ENCODE measurements at places on chromosomes 3 and 15. TPM values are rescaled to one million over a fixed set of nuclear protein-coding genes. Genes with fewer than 3 reads are reported as not detected.

- peak; percentile 41 for DNase-seq
Measured at GRCh38 chr3:11236588-11237461, 35.4 kb upstream of the ATG7 start.

GRCh38 chr3:55621648-55622047 lies 134.5 kb upstream of the WNT5A start:
- DNase-seq: no peak

DNA sequence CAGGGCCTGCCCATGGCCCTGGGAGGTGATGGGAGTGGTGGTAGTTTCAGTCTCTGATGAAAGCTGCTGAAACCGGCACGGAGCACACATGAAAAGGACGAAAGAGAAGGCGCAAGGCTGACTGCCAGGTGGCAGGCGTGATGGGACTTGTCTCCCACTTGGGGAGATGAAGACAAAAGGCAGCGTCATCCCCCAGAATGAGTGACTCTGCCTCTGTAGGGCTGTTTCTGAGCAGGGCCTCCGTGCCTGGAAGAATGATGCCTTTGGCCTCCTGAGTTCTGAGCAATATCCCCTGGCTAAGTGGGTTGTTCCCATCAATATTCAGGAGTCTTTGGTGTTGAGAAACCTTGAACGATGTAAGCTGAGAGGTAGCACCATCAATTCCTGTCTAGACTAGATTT lies 237.8 kb downstream of the OPA1 start:
- no peak for DNase-seq

Gene LRRIQ4
- not detected for total RNA-seq

DNA sequence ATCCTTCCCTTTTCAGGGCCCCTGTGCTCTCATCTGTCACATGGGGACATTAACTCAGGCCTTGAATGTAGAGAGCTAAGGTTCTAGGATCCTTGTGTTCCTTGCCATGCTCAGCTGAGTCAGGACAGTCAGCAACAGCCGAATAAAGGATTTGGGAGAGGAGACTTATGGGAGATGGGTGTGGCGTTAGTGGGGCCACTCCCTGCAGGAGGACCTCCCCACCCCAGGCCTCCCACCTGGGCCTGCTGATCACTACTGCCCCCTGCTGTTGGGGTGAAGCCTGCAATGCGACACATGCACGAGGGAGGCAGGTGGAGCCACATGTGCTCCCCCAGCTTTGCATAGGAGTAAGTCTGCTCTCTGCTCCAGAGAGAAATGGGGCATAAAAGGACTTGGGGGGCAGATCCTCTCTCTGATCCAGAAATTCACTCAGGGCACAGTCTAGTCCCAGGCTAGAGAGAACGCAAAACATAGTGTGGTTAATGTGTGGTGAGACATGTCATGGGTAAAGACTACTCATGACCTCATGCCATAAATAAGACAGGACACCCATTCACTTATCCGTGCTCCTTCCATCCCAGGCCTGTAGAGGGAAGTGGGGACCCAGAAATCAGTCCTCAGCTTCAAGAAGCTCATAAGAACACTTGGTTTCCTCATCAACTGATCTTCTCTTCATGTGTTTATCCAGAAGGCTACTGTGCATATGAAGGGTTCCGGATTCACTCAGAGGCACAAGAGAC lies 19.4 kb downstream of the RBP1 start:
- DNase-seq: no peak

GRCh38 chr15:52392008-52392687 lies 96.5 kb upstream of the MYO5C start:
- DNase-seq: no peak

DNA sequence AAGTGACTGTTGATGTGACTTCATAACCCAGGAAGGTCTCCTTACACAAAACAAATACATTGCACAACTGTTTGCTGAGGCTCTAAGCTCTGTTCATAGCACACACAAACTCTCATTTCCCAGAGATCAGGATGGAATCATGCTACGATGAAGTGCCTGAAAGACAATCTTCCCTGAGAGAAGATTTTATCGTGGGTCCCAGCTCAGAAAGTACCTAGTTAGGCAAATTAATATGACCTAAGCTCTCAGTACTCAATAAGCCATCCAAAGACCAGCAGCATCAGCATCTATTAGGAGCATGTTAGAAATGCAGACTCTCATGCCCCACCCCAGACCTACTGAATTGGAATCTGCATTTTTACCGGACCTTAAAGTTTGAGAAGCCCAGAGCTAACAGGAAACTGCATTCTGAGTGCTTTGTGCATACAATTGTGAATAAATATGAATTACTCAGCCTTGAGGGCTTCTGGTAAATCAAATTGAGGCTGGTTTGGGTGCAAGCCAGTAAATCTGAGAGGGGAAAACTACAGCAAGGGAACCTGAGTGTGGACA lies 161.5 kb upstream of the C2CD4B start:
- DNase-seq: no peak

DNA sequence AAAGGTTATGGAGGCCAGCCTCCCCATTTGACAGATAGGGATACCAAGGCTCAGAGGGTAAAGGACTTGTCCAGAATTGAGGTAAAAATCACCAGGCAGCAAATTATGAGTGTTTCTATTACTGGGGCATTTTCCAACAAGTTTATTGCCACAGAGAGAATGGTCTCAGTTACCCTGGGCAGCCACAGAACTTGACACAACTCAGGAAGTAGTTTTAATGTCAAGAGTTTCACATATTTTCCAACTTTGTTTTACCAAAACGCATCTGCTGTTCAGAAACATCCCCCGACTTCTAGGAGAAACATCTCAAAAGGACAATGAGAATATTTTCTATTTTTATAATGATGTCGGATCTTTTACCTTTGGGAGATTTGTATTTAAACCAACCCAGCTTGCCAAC lies 107.5 kb upstream of the MRPS22 start:
- no peak for DNase-seq

DNA sequence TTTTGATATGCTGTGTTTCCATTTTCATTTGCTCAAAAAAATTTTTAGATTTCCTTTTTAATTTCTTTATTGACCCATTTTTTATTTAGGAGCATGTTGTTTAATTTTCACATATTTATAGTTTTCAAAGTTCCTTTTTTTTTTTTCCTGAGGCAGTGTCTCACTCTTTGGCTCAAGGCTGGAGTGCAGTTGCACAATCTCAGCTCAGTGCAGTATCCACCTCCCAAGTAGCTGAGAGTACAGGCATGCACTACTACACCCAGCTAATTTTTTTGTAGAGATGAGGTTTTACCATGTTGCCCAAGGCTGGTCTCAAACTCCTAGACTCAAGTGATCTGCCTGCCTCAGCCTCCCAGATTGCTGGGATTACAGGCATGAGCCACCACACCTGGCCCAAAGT lies 36.2 kb downstream of the PFN2 start:
- no peak for DNase-seq

Gene IGF2BP2
- 29.3 TPM for total RNA-seq

DNA sequence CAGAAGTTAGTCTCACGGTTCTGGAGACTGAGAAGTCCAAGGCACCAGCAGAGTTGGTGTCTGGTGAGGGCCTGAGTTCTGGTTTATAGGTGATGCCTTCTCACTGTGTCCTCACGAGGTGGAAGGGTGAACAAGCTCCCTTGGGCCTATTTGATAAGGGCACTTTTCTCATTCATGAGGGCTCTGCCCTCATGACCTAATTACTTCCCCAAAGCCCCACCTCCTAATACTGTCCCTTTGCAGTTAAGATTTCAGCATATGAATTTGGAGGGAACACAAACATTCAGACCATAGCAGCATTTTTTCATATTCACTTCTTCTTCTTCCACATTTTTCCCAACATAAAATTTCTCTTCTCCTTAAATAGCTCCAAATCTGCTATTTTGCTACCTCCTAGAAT lies 41.5 kb downstream of the TMEM41A start:
- DNase-seq: no peak

Gene NPAP1
- not detected for total RNA-seq

Gene FBLN2
- total RNA-seq: 292 TPM

Gene MYH15
- total RNA-seq: not detected

DNA sequence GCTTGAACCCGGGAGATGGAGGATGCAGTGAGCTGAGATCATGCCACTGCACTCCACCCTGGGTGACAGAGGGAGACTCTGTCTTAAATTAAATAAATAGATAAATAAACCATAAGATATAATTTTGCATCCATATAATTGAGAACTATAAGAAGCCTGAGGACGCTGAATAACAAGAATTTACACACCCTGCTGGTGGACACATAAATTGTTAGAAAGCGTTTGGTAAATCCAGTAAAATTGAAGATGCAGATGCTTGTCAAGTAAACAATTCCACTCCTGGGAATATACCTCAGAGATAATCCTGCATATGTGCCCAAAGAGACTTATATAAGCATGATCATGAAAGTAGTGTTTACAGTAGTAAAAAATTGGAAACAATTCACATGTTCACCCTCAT lies 41.7 kb downstream of the TTC23 start:
- DNase-seq: no peak

DNA sequence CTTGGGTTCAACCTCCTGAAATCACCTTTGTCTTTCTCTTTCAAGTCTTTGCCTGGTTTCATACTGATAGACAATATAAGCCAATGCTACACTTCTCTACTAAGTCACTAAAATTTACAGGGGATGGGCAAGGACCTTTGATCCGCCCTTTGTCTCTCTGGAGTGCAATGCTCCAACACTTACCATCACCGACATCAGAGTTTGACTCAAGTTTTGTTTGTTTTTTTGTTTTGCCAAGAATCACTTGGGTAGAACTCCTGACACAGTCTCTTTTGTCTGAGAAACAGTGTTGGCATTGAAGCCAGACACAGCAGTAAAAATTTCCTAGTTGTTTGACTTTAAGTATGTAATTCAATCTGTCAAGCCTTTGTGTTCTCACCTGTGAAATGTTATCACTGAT lies 29.3 kb downstream of the NFKBIZ start:
- no peak for DNase-seq

Gene C3orf49
- total RNA-seq: not detected

DNA sequence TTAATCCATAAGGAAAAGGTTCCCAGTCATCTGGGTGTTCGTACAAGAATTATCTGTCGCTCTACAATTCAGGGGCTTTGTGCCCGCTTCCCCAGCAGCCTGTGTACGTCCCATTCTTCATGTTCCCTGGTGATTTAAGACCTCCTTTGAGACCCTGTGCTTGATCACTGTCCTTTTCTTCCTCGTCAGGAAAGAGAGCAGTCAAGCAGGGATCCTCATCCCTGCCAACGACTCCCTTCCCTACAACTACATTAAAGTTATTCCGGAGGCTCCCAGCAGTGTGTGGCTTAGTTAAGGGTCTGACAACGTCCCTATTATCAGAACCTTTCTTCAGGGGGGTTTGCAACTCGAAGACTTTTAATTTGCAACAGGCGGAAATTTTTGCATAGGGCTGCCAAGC lies 175.7 kb downstream of the FOXP1 start:
- no peak for DNase-seq

GRCh38 chr3:1348547-1348946 lies 255.7 kb downstream of the CNTN6 start:
- DNase-seq: no peak

GRCh38 chr3:43388915-43389314 lies 102.6 kb downstream of the SNRK start:
- no peak for DNase-seq

GRCh38 chr3:47337656-47338055 lies 43.2 kb upstream of the PTPN23 start:
- no peak for DNase-seq

Gene EID1
- 458 TPM for total RNA-seq

Gene RLBP1
- not detected for total RNA-seq

- DNase-seq: peak; percentile 32
Measured at GRCh38 chr15:34241376-34242330, 16.8 kb downstream of the EMC4 start.

GRCh38 chr3:97949743-97950142 lies 22.5 kb downstream of the RIOX2 start:
- no peak for DNase-seq

GRCh38 chr15:85091990-85092389 lies 110.3 kb downstream of the PDE8A start:
- no peak for DNase-seq

DNA sequence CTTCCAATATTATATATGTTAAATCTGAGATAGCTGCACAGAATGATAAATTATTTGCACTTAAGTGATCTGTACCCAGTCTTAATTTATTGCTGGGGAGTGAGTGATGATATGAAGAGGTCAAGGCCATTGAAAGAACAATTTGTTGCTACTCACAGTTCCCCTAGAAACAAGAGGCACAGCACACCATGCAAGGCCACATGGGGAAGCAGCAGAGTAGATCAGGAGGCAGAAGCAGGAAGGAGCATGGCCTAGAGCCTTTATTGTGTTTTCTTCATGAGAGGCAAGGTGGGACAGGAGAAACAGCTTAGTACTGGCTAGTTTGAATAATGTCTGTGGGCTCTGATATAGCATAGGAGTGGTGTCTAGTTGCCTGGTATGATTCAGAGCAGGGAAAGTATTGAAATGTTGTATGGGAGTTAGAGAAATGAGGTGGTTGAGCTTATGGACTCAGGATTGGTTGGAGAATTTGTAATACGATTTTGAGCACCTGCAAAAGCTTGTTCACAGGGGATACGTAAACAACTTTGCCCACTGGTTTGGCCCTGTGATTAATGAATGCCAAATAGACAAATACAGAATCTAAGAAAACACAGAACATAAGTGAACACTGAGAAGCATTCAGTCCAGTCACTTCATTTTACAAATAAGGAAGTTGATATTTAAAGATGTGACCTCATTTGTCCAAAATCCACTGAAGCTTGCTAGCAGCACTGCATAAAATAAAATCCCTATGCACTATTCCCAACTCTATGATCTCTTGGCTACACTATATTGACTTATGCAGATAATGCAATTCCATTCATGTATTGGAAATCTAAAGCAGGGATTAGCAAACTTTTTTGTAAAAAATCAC lies 71.7 kb downstream of the TMCO5A start:
- no peak for DNase-seq

DNA sequence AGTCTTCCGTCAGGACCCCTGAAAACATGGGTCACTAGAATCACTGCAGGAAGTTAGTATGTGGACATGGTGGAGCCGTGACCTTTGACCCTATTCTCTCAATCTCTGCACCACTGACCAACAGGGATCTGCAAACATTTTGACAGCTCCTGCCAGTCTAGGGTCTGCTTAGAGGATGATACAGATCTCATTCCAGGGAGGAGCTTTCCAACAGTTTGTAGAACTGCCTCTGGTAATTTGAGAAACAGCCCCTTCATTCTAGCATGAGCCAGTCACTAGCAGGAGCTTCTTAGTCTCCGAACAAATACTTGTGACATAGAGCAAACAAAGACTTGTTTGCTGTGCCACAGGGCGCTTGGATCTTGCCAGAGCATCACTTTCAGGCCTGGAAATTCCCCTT lies 270.3 kb upstream of the CFAP20DC start:
- DNase-seq: no peak

DNA sequence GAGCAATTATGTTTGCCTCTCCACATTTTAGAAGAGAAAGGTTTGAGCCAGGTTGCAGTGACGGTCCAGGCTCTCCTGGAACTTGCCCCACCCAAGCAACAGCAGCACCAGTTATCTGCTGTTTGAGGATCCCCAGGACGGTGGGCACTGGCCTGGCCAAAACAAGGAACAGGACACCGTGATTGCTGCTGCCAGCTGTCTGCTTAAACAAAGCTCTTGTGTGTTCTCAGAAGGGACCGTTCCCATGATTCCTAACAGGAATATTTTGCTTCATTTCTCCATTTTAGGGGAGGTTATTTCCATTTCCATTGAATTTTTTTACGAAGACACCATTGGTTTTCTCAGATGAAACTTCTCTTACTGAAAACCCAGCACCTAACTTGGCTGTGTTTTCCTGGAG lies 66.4 kb upstream of the RPL35A start:
- no peak for DNase-seq

Gene EFHB
- 0.63 TPM for total RNA-seq

GRCh38 chr15:57551715-57552677 lies 39.7 kb upstream of the MYZAP start:
- no peak for DNase-seq

Gene CAMK2N2
- total RNA-seq: not detected

Gene CCDC9B
- total RNA-seq: 19.3 TPM

Data from tibial nerve (tissue), 4 donors.